ENCODE measurements at places on chromosomes 2 and 18. TPM values are rescaled to one million over a fixed set of nuclear protein-coding genes. Genes with fewer than 3 reads are reported as not detected.

DNA sequence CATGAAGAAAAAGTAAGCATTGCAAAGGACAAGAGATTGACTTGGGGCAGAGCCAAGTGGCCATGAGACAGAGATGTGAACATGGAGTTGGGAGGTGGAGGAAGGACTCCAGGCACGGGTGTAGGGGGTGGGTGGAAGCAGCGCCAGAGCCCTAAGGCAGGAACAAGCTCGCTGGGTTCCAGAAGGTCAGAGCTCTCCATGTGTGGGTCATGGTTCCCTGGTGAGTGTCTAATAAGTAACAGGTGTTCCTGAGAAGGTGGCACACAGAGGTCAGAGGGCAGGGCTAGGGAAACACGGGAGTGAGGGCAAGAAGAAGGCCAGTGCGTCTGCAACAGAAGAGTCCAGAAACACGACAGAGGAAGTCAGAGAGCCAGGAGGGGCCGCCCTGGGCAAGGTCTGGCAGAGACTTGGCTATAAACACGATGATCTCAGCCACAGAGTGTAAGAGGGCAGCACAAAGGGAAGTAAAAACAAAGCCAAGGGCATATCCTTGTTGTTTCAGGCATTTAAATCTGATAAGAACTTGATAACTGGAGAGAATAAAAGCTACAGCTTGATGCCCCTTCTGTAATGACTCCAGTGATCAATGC, 260.8 kb downstream of the TGIF1 start:
- peak; percentile 56 for DNase-seq

- no peak for DNase-seq
Observed at GRCh38 chr2:132638313-132639040, 31.5 kb downstream of the LYPD1 start.

DNA sequence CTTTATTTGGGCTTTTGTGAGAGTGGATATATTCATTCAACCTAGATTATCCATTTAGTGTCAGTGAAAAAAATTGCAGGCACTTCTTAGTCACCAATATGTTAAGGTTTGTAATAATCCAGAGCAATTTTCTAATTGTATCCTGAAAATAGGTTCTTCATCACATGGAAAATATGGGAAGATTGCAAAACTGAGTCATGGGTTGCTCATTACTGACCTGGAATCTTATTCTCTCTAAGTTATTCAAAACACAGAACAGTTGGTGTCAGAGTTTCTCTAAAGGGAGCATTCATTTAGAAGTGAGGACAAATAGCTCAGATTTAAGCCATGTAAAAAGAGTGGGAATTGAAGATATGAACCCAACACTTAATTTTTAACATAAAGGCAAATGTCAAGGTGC, 181.3 kb downstream of the IKZF2 start:
- DNase-seq = no peak

OSGEPL1 gene
- 7.6 TPM for total RNA-seq

DNA sequence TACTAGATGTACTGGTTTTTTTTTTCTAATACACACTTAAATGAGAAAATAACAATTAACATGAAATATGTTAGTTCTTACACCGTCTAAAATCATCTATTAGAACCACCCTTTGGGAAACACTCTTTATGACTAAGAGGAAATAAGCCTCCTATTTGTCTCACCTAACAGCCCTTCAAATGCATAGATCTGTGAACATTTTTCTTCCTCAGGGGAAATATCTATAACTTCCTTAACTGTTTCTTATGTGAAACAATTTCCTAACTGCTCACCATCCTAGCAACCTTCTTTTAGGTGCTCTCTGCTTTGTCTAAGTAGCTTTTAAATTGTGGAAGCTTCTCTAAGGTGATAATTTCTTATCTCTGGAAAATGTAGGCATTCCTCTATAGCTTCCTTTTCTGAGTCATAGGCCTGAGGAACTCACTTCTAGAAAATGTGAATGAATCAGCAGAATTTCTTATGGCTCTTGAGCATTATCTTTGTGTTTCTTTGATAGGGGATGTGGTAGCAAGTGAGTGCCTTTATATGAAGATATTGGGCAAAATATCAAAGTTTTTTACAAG, 56.1 kb downstream of the CNTNAP5 start:
- DNase-seq = no peak

GRCh38 chr2:212145121-212145520, 393.5 kb downstream of the ERBB4 start:
- DNase-seq = no peak

DSEL gene
- total RNA-seq = 0.06 TPM

DNA sequence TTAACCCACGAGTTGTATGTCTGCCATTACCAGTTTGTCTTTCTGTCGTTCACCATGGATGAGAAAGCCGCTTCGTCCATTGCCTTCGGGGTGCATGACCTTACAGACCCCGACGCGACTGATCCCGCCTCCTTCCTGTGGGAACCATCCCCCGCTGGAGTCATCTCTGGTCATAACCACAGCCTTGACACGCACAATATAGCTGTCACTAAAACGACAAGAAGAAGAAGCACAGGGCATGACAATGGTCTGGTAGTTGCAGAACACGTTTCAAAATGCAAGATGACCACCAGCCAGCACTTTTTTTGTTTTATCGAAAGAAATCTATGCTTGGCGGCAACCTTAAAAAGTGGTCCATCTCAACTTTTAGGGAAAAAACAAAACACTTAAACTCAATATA, 87.7 kb downstream of the SPRED2 start:
- no peak for DNase-seq

- no peak for DNase-seq
Observed at GRCh38 chr18:68797871-68798270, at the start of gene CCDC102B. Gene CCDC102B, plus strand, starts transcription at chr18:68798080. Its CDS starts 38,684 bp downstream, at chr18:68836764.

DNA sequence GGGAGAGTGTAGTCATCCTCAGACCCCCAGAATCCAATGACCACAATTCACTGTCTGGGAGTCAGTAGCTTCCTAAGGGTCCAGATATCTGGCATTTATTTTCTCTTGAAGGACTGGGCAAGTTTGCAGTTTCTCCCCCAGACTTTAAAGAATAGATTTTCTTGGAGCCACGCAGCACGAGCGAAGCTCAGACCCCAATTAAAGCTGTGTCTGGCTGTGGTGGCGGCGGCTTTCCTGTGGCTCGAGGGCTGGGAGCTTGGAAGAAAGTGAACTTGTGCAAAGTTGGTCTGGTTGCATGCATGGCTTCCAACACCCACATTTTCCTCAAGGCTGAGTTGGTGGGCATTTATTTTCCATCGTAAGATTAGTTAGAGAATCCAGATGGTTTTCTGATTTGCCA, 105.0 kb downstream of the ACKR3 start:
- no peak for DNase-seq

DNA sequence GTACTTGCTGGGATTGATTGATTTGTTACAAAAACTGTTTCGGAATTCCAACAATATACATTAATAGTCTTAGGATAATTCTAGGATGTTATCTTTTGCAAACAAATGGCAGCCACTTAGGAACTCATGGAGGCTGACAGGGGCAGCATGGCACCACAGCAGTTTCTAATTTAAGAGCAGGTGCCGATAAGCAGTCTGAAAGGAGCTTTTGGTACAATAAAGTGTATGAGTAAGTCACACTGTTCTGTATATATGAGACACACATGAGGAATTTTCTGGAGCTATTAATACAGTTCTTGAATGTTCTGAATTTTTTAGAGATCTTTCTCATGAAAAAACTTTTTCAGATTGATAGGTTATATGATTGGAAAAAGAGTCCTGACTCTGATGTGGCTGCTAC, 52.2 kb downstream of the EIF5B start:
- no peak for DNase-seq

DNA sequence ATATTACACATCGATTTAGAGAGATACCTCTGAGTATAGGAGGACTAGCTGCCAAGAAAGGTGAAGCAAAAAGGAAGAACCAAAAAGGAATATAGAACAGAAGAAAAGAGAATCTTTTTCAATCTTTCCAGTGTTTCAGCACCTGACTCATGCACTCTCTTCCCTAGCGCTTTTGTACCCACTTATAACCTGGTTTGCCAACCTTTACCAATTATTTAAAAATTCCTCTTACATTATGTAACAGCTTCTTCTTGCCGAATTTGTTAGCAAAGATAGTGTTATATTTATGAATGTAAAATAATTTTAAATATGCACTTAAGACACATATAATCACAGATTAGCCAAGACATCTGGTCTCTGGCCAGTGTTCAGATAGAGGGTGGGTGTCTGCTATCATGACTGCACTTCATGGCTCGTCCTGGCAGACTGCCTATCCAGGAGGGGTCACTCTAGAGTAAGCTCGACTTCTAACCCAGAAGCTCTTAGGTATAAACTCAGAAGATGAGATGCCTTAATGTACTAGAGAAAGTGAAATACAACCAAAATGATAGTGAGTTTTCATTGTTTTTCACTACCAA, 122.9 kb downstream of the ATAD2B start:
- DNase-seq = peak; percentile 23

WDR75 gene
- 107 TPM for total RNA-seq

- DNase-seq = no peak
Observed at GRCh38 chr2:110107092-110108079, 8.2 kb downstream of the MALL start.

DNA sequence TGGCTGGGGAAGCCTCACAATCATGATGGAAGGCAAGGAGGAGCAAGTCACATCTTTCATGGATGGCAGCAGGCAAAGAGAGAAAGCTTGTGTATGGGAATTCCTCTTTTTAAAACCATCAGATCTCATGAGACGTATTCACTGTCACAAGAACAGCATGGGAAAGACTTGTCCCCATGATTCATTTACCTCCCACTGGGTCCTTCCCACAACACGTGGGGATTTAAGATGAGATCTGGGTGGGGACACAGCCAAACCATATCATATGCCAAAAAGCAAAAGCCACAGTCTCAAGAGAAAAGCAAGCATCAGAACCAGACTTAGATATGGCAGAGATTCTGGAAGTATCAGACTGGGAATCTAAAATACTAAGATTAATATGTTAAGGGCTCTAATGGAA, 30.0 kb upstream of the SCRN3 start:
- DNase-seq = no peak

FZD7 gene
- total RNA-seq = 18.5 TPM

DNA sequence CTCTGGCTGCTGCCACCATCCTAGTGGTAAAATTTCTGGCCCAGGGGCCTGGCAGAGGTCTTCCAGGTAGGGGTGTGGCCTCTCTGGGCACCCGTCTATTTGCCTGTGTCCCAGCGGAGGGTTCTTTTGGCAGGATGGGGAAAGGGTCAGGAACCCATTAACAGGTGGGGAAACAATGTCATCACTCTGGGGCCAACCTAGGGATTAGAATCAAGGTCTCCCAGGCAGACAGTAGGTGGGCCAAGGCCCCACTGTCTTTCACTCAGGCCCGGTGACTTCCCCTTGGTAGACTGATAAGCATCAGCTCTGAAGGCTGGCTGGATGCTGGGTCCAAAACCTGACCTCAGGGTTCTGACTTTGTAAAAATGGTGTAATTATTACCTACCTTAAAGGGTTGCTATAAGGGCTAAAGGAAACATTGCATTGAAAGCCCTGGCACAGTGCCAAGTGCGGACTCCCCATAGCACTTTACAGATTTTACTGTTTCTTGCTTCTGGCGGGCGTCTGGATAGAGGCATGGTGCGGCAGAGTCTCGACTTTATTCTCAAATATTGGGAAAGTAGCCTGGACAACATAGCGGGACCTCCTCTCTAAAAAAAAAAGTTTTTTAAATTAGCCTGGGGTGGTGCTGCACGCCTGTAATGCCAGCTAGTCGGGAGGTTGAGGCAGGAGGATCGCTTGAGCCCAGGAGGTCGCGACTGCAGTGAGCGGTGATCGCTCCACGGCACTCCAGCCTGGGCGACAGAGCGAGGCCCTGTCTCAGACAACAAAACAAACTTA, 2.2 kb downstream of the LBX2 start:
- no peak for DNase-seq

ATL2 gene
- total RNA-seq = 148 TPM

DNA sequence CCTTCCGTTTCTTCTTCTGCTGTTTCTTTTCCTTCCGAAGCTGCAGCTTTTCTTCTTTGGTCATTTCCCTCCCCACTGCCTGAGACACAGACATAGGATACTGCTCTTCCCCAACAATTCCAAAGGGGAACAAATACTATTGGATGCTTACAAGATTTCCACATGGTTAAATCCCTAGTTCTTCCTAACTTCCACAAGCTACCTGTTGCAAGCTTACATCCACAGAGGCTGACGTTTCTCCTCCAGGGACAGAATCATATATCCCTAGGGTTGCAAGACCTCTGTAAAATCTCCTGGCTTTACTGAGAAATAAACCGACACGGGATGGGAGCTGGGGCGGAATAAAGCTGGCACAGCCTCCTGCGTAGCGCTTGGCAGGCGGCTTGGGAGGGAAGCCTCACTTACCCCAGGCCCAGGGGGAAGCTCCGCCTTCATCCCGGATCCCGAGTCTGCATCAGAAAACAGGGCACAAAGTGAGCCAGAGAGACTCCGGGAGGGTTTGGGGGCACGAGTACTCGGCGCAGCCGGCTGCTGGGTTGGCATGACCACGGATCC, 590 bp downstream of the EIF2B4 start:
- peak; percentile 40 for DNase-seq

ANKMY1 gene
- total RNA-seq = 8.6 TPM

IL36B gene
- total RNA-seq = not detected

GRCh38 chr2:233349005-233349998, 5.0 kb upstream of the DGKD start:
- DNase-seq = peak; percentile 25

DNA sequence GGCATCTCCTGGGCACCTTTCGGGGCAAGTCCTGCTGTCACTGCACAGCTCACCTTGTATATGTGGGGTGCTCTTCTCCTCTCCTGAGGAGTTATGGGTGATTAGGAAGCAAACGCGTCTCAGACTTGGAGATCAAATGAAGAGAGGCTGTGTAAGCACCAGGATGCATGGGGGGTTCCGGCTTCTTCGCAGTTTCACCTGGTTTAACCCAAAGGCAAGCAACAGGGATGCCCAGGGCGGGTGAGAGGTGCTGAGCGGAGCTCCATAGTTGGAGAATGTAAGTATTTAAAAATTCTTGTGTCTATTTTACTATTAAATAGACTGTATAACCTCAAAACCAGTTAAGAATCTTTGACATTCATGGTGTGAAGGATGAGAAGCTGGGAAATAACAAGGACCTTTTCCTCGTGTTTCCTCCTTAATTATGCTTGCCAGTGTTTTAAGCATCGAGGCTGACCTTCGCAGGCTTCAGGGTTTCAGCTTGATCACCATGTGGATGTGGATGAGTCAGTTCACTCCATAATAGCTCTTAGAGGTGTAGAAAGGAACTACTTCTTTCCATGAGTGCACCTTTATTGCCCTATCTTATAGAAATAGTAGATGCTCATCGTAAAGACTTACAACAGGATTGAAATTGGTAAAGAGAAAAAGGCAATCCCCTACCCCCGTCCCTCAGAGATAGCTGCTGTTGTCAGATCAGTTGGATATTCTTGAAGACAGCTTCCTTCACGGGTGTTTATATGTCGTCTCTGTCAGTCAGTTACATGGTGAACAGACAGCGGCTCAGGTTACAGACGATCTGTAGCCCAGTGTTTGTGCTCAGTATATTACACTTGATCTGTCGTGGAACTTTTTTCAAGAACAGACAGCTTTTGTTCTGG, 201.1 kb downstream of the AGAP1 start:
- no peak for DNase-seq

All from G401 (cell line).